CD4-positive, alpha-beta memory T cell (primary cell): ENCODE measurements at places on chromosomes 4 and X. TPM values are rescaled to one million over a fixed set of nuclear protein-coding genes. Genes with fewer than 3 reads are reported as not detected.

DNA sequence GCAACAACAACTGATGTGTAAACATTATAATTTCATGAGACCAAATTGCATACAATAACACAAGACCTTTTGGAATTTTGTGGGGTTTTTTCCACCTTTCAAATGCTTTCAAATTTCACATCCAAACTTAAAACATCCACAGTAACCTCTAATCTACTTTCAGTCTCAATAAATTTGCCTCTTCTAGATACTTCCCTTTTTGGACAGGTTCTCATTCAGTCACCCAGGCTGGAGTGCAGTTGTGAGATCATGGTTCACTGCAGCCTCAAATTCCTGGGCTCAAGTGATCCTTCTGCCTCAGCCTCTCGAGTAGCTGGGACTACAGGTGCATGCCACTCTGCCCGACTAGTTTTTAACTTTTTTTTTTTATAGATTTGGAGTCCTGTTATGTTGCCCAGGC, 556.6 kb downstream of the NLGN4X start:
- DNase-seq, result no peak

GRCh38 chr4:159966746-159967145, 863.9 kb downstream of the RAPGEF2 start:
- DNase-seq, result no peak

GRCh38 chr4:181225616-181226261, 1017.5 kb upstream of the TENM3 start:
- no peak for DNase-seq

GRCh38 chr4:144699565-144699964, 53.6 kb downstream of the HHIP start:
- no peak for DNase-seq

The ART3 gene
- total RNA-seq, result not detected

GRCh38 chr4:114487101-114487500, 111.5 kb upstream of the UGT8 start:
- no peak for DNase-seq

DNA sequence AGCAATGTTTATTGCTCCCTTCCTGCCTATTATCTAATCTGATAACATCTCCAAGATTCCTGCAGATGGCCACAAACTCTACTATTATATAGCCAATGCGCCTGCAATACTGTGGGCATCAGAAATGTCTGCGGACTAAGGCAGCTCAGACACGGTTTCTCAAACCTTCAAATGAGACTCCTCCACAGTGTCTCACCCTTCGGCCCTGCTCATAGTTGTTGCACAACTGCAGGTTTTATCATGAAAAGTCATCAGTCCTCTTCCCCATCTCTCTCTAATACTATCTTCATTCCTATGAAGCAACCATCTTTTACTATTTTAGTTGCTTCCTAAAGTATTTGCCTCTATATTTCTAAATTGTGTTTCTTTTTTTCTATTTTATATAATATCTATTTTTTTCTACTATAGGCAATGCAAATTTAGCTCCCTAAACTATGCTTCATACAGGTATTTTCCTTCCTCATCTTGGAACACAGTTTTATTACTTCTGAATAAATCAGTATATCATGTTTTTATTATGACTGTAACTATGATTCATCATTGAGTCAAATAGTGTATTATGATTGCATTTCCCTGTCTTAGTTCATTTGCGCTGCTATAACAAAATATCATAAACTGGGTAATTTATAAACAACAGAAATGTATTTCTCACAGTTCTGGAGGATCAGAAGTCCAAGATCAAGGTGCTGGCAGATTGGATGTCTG, 129.7 kb upstream of the EDNRA start:
- DNase-seq, result no peak

The NCBP2L gene
- not detected for total RNA-seq

The HS3ST1 gene
- total RNA-seq, result 0.03 TPM

The CDX4 gene
- total RNA-seq, result not detected

DNA sequence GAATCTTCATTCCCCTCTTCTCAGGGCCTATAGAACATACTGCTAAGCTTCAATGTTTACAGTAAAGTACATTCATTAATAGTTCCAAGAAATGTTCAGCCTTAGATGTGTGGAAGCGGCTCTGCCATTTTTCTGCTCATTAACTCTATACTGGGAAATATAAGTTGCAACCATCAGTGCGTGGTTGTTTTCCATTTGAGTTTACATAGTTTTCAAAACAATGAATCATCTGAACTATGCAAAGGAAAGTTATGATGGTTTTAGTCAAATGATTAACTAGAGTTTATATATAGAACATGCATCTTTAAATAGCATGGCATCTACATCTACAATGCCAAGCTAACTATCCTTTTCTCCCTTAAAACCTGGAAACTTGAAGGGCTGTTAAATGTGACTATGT, 29.6 kb downstream of the LEF1 start:
- DNase-seq, result no peak

The TBC1D1 gene
- total RNA-seq, result 46.7 TPM

DNA sequence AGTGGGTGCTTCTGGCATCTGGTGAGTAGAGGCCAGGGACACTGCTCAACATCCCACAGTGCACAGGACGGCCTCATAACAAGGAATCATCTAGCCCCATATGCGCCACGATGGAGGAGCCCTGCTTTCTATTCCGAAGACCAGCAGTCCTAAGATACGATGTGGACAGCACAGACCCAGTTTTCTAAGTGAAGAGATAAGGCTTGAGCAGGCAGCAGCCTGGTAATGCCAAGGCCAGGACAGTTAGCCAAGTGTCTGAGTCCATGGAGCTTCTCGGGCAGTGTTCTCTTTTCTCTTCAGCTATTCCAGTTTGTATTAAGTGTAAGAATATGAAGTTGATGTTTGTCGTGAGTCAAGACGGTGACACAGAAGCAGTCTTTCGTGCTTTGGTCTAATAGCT, 112.7 kb downstream of the TBL1X start:
- DNase-seq, result no peak

DNA sequence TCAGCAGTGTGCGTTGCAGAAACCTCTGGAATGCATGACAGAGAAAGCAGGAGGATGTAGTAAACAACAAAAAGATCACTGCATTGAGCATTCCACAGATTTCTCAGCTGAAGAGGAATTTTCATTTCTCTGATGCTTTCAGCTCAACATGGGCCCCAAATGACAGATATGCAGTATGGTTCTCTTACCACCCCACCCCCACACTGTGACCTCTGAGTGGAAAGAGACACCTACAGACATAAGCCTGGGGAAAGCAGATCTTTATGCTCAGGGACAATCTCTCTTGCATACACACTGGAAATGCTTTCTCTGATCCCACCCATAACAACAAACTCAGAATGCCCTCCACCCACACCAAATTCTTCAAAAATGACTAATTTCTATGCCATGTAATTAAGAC, 983.7 kb upstream of the LCORL start:
- no peak for DNase-seq

DNA sequence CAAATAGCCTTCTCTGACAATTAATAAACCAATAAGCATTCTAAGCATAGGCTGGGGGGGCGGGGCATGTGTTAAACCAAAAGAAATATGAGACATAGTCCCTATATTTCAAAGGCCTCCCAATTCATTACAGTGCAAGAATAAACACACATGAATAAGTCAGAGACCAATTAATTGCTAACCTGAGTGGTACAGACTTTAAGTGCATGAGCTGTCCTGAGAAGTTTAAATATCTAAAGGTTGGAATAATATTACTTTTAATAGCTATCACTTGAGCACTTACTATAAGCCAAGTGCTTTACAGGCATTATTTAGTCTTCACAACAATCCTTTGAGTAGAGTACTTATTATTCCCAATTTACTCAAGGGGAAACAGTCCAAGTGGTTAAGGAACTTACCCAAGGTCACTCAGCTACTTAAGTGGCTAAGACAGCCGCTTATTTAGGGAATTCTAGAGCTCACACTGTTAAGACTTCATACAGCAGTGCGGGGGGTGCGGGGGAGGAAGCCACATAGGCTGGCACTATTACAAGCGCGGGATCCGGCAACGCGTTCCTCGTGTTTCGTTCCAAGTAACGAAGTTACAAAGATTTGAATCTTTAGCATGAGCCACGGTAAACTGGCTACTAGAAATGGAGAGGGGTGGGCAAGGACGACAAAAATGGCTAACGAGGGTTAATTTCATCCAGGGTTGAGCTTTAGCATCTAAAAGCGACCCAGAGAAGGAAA, 1.4 kb downstream of the THOC2 start:
- DNase-seq, result no peak

- peak; percentile 70 for DNase-seq
Observed at GRCh38 chrX:56813318-56813837, 84.3 kb downstream of the NBDY start.

- DNase-seq, result no peak
Observed at GRCh38 chr4:138889216-138889615, 126.4 kb upstream of the NOCT start.

- DNase-seq, result no peak
Observed at GRCh38 chr4:88225232-88226105, 58.9 kb downstream of the PPM1K start.

GRCh38 chrX:41110801-41111625, 25.8 kb downstream of the USP9X start:
- DNase-seq, result no peak

DNA sequence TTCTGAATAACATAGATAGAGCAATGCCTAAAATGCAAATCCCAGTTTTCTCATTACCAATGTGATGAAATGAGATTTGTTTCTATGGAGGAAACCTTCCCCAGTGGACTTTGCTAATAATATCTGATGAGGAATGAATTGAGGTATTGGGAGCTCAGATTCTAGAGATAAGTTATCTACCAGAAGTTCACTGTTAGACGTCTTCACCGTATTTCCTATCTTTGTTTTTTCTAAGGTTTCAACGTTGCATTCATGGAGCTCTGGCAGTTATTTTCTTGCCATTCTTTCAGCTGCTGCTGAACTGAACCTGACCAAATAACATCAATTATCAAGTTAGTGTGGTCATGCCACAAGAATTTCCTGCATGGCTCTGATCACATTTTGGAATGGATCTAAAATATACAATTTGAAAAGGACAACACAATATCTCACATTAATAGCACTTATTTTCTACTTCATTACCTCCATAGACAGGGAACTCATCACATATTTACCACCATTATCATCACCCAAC, 511.8 kb upstream of the LCORL start:
- DNase-seq, result no peak

GRCh38 chr4:77097611-77098010, 21.8 kb upstream of the CCNI start:
- no peak for DNase-seq

GRCh38 chr4:8938623-8939022, 67.0 kb upstream of the HMX1 start:
- no peak for DNase-seq

DNA sequence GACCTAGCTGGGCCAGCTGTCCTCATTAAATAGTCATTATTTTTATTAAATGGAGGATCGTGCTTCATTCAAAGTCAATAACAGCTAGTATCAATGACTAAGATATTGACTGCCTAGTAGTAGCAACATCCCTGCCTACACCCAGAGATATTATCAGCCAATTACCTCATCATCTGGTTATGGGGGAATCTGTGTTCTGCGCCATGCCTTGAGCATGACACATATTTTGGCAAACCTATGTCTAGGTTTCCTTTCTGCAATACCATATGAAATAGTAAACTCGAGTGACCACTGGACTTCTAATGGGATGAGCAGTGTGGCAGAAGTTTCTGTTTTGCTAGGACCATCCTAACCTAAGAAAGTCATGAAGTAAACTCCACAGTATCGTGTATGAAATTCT, 50.0 kb upstream of the AADAT start:
- DNase-seq, result no peak

The ERAS gene
- total RNA-seq, result not detected

DNA sequence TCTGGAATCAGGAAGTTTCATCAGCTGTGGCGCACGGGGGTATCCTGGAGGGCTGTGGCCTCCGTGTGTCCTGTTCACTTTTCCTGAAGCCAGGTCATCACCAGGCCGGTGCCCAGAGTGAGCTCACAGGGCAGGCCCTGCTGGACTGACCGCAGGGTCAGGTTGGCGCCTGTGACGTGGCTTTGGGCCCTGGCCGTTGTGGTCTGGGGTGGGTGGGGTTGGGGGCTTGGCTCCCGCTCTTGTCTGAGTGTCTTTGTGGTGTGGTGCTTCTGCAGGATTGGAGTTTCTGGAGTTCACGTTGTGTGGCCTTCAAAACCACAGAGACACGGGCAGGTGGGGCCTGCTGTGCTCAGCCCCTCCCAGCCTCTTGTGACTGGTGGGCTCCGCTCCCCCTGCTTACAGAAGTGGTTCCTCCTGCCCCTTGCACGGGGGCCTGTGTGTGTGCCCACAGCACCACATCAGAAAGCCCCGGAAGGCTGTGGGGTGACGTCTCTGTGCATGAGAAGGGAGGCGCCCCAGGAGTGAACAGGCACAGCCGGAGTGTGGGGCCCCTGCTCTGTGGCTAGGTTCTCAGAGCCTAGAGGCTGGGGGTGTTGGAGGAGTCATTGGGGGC, 9.5 kb downstream of the RGS12 start:
- DNase-seq, result peak; percentile 93

- no peak for DNase-seq
Observed at GRCh38 chrX:38273453-38273852, 52.8 kb upstream of the SRPX start.
